ENCODE measurements at places on chromosomes 4 and X.

GRCh38 chr4:183936574-183937345 lies 31.7 kb downstream of the STOX2 start:
- DNase-seq: no peak

GRCh38 chrX:13776387-13776786 lies 40.5 kb downstream of the GPM6B start:
- DNase-seq: no peak

GRCh38 chrX:14073556-14073955 lies 43.9 kb upstream of the GEMIN8 start:
- DNase-seq: no peak

DNA sequence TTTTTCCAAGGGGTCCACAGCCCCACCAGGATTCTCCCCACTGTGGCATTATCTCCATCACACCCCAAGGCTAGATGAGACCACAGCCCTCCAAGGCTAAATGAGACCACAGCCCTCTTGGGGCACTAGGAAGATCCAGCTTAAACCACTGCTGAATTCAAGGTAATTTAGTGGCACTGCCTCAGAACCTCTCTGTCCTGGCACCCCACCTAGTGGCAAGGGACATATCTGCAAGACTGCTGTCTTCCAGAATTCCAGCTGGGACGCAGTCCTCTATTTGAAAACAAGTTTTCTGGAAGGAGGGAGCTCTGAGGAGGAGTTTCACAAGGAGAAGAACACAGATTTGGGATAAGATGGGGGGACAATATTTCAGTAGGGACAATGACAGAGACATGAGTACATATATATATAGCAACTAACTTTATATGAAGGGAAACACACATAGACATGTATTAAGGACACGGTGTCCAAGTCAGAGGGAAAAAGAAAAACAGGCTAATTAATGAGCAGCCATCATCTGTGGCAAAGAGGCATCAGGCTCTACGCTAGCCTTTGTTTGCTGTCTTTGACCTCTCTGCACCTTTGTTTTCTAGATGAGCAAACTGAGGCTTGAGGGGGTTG lies 9.3 kb downstream of the CETN2 start:
- DNase-seq: no peak

DNA sequence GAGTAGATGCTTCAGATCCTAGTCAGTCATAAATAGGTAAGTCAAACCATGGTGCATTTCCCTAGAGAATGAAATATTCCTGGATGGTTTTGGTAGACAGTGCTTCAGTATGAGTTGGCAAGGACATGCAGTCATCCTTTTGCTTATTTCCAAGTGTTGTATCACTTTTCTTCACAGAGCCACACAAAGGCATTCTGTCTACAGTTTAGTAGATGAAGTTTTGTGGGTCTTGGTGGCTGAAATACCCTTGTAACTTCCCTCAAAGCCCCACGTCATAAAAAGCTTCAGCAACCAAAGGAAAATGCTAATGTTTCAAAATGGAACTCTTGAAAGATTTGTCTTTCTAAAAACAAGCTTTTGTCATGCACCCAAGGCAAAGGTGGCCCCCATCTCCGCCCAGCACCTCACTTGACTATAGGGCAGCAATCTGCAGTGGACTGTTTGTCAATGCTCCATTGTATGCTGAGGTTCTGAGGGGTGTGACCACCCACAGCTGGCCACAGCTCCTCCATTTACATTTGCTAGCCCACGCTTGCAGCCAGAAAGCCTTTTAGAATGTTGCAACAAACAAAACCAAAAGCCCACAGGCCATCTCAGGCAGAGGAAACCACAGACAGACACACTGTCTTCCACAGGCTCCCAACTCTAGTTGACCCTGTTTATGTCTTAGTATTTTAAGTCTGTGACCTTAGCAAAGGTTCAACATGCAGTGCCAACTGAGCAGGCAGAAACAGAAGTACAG lies 87.1 kb upstream of the FAM9C start:
- DNase-seq: no peak

DNA sequence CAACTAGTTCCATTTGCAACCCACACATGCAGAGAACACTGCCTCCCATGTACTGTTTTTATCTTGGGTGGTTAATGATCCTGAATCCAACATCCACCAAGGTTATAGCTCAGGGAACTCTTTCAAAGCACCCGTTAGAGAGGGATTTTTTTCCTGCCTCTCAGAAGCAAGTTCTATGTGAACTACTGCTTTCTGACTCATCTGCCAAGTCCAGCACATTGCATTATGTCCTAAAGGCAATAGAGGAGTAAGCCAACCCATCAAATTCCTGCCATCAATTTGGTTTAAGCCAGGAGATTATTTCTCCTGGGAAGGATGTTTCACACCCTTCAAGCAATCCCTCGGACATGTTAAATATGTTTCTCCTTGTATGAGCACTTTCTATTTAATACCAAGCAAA lies 334.5 kb downstream of the GASK1B start:
- no peak for DNase-seq

- DNase-seq: no peak
Observed at GRCh38 chr4:74618659-74619058, 173.7 kb downstream of the AREG start.

Measured in CD4-positive, alpha-beta T cell (primary cell).